ENCODE measurements at places on chromosomes 5 and 9.

DNA sequence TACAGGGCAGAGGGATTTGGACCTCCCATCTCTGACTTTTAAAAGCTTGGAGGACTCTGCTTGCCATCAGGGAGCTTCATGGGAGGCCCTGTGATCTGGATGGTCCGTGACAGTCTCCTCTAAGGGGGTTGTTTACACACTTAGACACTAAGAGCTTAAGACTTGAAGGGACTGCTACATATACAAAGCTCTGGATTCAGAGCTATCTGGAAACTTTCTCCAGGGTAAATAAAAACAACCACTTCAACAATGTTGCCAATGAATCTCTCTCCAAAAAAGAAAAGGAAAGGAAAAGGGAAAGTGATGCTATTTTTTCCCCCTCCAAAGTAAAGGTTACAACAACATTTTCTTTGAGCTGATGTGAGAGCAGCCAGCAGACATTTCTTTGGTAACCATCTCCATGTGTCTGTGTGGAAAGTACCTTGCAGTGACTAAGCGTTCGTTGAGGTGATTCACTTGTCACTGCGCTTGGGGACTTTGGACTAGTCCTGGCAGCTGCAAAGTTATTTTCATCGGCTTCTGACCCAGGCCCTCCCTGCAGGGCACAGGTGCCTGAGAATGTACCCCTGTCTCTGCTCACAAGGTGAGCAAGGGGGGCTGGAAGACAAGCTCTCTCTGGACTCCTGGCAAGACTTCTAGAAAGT, 262.1 kb upstream of the KLF4 start:
- DNase-seq, result no peak

DNA sequence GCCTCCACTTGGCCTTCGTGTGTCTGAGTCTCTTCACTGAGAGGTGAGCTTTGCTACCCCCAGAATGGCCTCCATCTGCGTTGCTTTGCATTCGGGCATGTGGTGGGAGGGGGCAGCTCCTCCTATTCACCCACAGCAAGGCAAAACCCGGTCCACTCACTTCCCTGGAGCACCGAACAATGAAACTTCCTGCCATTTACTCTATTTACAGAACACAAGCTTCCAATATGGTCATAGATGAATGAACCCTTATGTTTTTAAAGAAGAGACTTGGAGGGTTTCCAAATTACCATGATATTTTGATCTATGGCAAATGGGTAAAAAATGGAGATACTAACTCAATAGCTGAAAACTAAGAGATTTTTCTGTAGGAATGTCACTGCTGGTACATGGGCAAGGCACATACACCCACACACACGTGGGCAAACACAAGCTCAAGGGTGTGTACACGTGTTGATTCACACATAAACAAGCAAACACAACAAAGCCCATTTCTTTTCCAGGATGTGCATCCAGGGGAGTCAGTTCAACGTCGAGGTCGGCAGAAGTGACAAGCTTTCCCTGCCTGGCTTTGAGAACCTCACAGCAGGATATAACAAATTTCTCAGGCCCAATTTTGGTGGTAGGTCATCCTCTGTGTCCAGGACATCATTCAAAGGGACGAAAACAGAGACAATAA, 5.2 kb downstream of the GABRP start:
- no peak for DNase-seq

DNA sequence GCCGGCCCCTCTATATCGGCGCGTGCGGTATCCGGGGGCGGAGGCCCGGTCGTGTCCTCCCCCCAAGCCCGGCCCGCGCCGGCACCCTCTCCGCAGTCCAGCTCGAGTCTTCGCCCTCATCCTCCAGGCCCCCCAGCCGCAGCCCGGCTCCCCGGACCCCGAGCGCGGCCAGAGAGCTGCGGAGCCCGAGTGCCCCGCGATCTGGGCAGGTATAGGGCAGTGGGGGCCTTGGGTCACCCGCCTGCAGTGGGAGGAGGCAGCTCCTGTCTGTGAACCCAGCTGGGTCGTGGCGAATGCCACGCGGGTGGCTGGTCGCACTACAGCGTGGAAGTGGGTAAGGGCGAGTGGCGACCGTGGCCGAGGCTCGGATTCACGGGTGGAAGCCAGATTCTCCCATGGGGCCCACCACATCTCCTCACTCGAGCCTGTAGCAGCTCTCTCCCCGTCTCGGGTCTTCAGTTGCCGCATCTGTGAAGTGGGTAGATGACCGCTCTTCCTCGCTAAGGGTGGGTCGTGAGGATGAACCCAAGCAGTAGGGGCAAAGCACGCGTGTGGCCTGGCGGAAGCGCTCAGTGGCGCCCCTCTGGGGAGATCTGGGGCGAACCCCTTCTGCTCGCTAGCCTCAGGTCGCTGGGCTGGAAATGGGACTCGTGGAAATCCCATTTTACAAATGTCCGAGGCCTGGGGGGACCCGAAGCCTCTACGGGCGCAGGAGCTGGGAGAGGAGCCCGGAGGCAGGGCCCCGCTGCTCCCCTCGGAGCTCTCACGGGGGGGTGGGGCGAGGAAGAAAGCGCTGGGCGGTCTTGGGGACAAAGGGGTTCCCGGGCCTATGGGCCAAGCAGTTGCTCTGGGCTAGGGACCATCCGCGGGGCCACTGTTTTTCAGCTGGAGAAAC, 1.9 kb downstream of the NR5A1 start:
- no peak for DNase-seq

DNA sequence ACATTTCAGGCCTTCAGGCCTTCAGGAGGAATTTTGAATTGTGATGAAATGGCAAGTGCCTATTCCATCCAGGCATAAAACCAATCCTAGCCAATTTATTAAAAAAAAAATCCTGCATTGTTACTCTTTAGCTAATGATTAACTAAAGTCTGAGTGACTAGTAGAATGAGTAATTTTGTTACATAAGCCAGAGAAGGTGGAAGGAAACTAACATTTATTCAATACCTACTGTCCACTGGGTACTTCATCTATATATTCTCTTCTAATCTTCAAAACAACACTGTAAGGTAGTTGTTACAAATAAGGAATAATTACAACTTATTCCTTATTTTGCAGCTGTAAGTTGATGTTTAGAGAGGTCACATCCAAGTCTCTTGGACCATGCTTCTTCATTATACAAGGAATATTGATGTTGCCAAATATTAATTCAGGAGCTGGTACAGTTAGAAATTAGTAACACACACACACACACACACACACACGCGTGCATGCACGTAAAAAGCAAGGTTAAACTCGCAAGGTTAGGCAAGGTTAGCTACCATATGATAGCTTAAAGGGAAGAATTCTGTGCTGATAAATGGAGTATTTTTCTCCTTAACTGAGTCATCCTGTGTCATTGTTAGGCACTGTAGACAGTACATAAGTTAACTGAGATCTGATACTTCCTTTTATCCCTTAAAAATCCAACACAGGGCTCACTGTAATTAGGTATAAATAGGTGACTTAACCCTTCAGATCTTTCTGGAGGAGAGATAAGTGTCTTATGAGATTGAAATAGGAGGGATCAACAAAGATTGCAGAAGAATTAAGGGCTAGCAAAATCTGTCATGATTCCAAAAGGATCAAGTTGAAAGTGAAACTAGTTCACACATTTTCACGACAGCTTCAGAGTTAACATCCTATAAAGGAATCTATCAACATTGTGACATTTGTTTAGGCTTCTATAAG, 596.9 kb downstream of the PDE4D start:
- no peak for DNase-seq

DNA sequence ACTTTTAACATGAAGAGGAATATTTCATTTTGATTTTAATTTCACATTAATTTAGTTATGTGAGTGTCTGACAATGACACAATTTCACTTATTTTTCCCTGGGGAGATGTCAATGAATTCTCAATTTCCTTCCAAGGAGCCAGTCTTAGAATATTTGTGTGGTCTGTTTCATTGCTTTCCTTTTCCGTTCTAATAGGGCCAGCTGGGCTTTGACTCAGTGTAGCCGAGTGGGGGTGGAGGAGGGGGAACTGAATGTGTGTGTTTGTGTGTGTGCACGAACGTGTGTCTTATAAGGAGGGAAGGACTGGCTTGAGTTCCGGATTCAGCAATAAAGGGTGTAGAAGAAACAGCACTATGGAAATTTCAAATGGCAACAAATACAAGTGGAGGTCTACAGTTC, 100.0 kb downstream of the BASP1 start:
- DNase-seq, result no peak

DNA sequence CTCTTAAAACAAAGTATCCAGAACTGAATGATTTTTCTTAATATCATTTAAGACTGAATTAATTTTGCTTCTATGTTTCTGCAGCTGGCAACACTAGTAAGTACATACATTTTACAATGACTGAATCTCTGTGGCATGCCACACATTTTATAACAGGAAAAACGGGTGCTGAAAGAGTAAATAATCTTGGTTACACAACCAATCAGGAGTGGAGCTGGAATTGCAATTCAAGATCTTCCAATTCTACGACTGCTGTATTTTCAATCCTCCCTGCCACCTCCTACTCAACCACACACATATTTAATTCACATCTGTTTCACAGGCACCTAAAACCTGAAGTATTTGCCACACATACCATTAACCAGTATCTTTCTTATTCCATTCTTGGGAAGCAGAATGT, 52.7 kb upstream of the NR5A1 start:
- no peak for DNase-seq

GRCh38 chr5:143311955-143312354, 91.5 kb downstream of the NR3C1 start:
- no peak for DNase-seq

DNA sequence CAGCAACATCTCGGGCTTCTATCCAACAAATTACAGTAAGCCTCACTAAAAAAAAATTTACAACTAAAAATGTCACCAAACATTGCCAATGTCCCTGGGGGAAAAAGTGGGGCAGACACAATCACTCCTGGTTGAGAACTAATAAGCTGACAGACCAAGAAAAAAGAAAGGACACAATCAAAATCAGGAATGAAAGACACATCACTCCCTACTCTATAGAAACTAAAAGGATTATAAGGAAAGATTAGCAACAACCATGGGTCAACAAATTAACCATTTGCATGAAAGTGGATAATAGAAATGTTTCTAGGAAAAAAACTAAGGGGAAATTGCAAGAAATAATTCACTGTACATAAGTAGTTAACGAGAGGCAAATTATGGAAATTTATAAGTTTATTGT, 53.4 kb downstream of the AGTPBP1 start:
- no peak for DNase-seq
